ENCODE measurements at places on chromosomes 13 and 19. TPM values are rescaled to one million over a fixed set of nuclear protein-coding genes. Genes with fewer than 3 reads are reported as not detected.

DNA sequence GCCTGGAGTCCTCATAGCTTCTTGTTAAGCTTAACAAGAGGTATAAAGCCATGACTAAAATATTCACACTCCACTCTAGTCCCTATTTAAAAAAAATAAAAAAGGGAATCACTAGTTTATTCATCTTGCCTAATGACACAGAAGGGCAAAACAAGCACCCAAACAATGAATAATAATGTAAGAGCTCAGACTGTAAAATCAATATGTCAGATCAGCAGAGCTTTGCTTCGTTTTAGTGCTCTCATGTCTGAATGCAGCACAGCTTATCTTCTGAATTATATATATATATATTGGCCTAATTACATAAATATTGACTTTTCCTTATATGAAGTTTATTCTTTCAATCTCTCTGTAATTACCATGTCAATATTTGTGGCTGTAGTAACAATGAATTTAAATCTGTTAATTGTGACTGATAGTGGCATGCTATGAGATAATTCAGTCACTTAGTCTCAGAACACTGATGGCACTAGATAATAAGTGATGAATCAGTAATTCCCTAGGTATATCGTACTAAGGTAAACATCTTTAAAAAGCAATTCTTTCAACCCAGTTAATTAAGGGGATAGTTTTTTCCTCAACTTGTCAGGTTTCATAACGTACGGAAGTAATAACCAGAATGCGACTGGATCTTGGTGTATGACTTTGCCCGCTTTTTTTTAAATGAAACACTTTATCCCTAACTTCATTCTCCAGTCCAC lies 361.9 kb upstream of the GPC6 start:
- H3K36me3 ChIP-seq, result no peaks in the 10 kb centered on the region
- H3K4me1 ChIP-seq, result no peaks in the 10 kb centered on the region
- H3K27ac ChIP-seq, result no peak overlapping the region
- H3K27me3 ChIP-seq, result no peaks in the 10 kb centered on the region
- no peak for DNase-seq

FAM216B gene
- not detected for total RNA-seq

RGCC gene
- 30.4 TPM for total RNA-seq

DNA sequence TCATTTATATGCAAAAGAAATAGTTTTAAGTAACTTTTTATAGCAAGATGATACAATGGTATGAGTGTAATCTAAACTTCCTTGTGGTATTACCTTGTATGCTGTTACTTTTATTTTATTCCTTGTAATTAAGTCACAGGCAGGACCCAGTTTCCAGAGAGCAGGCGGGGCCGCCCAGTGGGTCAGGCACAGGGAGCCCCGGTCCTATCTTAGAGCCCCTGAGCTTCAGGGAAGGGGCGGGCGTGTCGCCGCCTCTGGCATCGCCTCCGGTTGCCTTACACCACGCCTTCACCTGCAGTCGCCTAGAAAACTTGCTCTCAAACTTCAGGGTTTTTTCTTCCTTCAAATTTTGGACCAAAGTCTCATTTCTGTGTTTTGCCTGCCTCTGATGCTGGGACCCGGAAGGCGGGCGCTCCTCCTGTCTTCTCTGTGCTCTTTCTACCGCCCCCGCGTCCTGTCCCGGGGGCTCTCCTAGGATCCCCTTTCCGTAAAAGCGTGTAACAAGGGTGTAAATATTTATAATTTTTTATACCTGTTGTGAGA lies 10.2 kb downstream of the PLPPR3 start:
- no peak for DNase-seq
- no peak overlapping the region for H3K4me3 ChIP-seq
- peaks cover 45% of the 10 kb centered on the region for H3K36me3 ChIP-seq
- H3K27ac ChIP-seq, result no peak overlapping the region
- no peaks in the 10 kb centered on the region for H3K4me1 ChIP-seq
- H3K27me3 ChIP-seq, result no peaks in the 10 kb centered on the region

DNA sequence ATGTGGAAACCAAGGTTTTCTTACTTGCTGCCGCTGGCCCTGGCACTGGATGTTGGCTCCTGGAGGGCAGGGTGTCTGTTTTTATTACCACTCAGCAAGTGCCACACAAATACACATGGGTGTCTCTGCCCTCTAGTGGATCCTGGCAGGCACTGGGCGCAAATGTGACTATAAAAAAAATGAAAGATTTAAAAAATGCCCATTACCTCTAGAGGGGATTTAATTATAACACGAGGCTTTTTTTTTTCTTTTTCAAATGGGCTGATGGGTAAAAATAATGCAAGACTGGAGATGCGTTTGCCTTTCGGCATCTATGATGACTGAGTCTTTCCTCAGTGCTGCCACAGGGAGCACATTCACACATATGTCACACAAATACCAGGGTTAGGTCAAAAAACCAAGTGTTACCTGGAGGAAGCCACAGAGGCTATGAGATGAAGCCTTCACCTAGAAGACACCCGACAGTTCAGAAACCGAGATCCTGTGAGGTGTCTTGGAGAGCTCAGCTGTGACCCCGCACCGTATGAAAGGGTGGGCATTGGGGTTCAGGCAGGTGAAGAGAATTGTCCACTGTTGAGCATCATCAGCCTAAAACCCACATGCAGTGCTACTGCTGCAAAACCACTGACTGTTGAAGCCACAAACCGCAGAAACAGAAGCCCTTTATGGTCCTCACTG lies 25.7 kb downstream of the CHAMP1 start:
- peak; percentile 74 for DNase-seq
- H3K27me3 ChIP-seq, result no peaks in the 10 kb centered on the region
- no peak overlapping the region for H3K27ac ChIP-seq
- H3K36me3 ChIP-seq, result no peaks in the 10 kb centered on the region
- no peak overlapping the region for H3K4me3 ChIP-seq

- H3K36me3 ChIP-seq, result peaks cover 81% of the 10 kb centered on the region
- no peak overlapping the region for H3K4me3 ChIP-seq
- DNase-seq, result no peak
- peak overlapping the region; percentile 35 for H3K27ac ChIP-seq
- no peaks in the 10 kb centered on the region for H3K4me1 ChIP-seq
Observed at GRCh38 chr13:110463156-110463555, 98.4 kb downstream of the RAB20 start.

GRCh38 chr19:49997709-49998108 lies 27.5 kb downstream of the VRK3 start:
- H3K27ac ChIP-seq, result no peak overlapping the region
- H3K27me3 ChIP-seq, result no peaks in the 10 kb centered on the region
- H3K36me3 ChIP-seq, result peaks cover 99% of the 10 kb centered on the region

DNA sequence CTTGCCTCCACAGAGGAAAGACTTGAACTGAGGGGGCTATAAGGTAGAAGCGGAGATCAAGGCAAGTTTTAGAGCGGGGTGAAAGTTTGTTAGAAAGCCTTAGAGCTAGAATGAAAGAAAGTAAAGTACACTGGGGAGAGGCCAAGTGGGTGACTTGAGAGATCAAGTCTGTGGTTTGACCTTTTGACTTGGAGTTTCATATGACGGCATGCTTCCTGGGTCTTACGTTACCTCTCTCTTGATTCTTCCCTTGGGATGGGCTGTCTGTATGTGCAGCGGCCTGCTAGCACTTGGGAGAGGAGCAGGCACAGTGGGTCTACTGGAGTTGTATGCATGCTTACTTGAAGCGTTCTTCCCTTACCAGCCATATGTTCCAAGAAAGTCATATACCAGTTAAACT lies 1768.5 kb downstream of the PCDH9 start:
- H3K4me3 ChIP-seq, result no peak overlapping the region
- DNase-seq, result no peak
- H3K4me1 ChIP-seq, result no peaks in the 10 kb centered on the region

TEKTIP1 gene
- total RNA-seq, result 1.4 TPM

PCP2 gene
- not detected for total RNA-seq

GRCh38 chr13:61255040-61255796 lies 160.4 kb downstream of the PCDH20 start:
- H3K4me1 ChIP-seq, result no peaks in the 10 kb centered on the region
- no peaks in the 10 kb centered on the region for H3K36me3 ChIP-seq
- H3K4me3 ChIP-seq, result no peak overlapping the region
- no peak overlapping the region for H3K27ac ChIP-seq
- no peak for DNase-seq
- no peaks in the 10 kb centered on the region for H3K27me3 ChIP-seq

RNF17 gene
- not detected for total RNA-seq

GRCh38 chr13:21583478-21583877 lies 20.5 kb downstream of the MICU2 start:
- DNase-seq, result no peak
- no peak overlapping the region for H3K27ac ChIP-seq
- H3K4me3 ChIP-seq, result no peak overlapping the region
- H3K36me3 ChIP-seq, result no peaks in the 10 kb centered on the region

DNA sequence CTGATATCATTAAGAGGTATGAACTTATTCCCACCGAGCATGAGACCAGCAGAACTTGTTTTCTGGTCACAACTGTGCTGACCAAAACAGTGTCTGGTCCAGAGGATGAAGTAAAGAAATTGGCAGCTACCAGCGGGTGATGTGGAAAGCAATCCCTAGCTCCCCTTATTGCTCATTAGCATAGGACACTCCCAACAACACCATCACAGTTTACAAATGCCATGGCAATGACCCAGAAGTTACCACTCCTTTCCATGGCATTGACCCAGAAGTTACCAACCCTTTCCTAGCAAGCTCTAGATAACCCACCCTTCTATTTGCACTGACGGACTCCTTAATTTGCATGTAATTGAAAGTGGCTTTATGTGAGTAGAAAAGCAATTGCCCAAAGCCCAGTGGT lies 1856.1 kb downstream of the OLFM4 start:
- no peaks in the 10 kb centered on the region for H3K36me3 ChIP-seq
- no peaks in the 10 kb centered on the region for H3K4me1 ChIP-seq
- no peak overlapping the region for H3K27ac ChIP-seq
- no peak overlapping the region for H3K4me3 ChIP-seq
- DNase-seq, result no peak
- no peaks in the 10 kb centered on the region for H3K27me3 ChIP-seq

DNA sequence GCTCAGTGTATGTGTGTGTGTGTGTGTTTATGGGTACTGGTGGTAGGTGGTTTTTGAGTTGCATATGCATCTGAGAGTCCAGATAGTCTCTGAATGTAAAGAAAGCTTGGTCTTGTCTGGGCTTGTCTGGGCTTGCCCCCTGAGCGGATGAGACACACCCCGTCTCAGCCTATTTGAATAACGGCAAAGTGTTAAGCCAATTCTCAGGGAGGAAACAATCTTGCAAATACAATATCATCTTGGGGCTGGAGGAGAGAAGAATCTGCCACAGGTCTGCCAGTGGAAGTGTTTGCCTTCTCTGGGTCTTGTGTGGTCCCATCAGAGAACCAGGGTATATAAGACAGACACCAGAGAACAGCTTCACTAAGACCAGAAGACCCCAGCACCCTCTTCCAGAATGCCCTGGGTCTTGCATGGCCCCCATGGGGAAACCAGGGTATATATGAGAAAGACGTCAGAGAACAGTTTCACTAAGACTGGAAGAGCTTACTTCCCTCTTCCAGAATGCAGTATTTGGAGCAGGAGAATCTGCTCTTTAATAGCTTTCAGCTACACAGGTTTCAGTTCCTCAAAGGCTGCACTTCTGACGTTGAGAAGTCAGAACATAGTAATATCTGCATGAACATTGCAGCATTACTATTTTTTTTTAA lies 13.3 kb downstream of the CD70 start:
- DNase-seq, result no peak
- H3K27ac ChIP-seq, result no peak overlapping the region
- no peaks in the 10 kb centered on the region for H3K4me1 ChIP-seq

DNA sequence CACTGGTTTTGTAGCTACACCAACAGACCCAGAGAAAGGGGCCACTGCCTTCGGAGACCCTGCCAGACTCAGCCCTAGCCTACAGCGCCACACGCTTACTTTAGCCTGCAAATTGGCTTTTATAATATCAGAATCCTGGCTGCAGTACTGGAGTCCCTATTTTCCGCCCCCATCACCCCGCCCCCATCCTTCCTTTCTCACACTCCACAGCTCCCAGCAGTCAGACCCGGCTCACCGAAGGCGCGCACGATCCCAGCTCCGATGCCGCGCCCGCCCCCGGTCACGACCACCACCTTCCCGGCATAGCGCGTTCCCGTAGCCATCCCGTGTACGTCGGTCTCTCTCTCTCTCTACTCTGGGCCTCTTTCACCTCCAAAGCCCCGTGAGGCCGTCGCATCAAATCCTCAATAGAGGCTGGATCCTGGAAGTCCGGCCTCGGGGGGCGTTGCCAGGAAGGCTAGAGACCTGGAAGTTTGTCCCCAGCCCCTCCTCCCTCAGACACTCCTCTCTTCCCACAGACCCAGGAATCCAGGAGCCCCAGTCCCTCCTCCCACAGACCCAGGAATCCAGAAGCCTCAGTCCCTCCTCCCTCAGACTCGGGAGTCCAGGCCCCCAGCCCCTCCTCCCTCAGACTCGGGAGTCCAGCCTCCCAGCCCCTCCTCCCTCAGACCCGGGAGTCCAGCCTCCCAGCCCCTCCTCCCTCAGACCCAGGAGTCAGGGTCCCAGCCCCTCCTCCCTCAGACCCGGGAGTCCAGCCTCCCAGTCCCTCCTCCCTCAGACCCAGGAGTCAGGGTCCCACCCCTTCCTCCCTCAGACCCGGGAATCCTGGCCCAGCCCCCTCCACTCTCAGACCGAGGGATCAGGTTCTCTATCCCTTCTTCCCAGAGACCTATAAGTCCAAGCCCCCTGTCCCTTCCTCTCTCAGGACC lies at the start of gene HSD17B14:
HSD17B14 (minus strand) TSS at position 403 of the 929 bp plus-strand sequence; CDS start at position 323, 80 bp downstream.
- H3K27me3 ChIP-seq, result no peaks in the 10 kb centered on the region
- H3K4me3 ChIP-seq, result peak within 1 kb of the TSS; percentile 35
- peak within 1 kb of the TSS; percentile 71 for H3K27ac ChIP-seq

KCNJ14 gene
- total RNA-seq, result 0.16 TPM

DNA sequence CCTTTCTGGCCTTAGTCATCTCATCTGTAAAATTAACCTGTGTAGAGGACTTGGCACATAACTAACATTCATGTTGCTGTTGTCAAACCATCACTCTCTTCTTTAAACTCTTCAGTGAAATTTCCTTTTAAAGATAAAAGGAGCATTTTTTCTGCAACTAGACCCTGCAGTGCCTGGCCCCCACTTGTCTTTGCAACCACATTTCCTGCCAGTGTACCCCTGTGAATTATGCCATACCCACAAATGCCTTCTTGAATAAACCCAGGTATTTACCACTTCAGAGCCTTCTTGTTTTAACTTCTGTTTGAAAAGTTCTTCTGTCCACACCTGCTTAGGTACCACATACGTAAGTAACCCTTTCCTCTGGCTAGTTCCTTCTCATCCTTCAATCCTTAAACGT lies 118.8 kb downstream of the CDK8 start:
- no peaks in the 10 kb centered on the region for H3K36me3 ChIP-seq
- H3K4me3 ChIP-seq, result no peak overlapping the region
- no peaks in the 10 kb centered on the region for H3K27me3 ChIP-seq
- peaks cover 21% of the 10 kb centered on the region for H3K4me1 ChIP-seq

FFAR3 gene
- total RNA-seq, result 1.9 TPM

MARCHF2 gene
- total RNA-seq, result 317 TPM

- no peak for DNase-seq
- H3K27me3 ChIP-seq, result no peaks in the 10 kb centered on the region
- no peaks in the 10 kb centered on the region for H3K36me3 ChIP-seq
Observed at GRCh38 chr13:105597573-105597972, 937.9 kb downstream of the EFNB2 start.

TNNI3 gene
- total RNA-seq, result not detected

TOMM40 gene
- 35.3 TPM for total RNA-seq

GRCh38 chr19:49438261-49438660 lies 3.1 kb downstream of the SLC17A7 start:
- peaks cover 42% of the 10 kb centered on the region for H3K27me3 ChIP-seq
- no peak overlapping the region for H3K27ac ChIP-seq
- H3K4me3 ChIP-seq, result no peak overlapping the region
- no peaks in the 10 kb centered on the region for H3K36me3 ChIP-seq
- peaks cover 23% of the 10 kb centered on the region for H3K4me1 ChIP-seq

GRCh38 chr13:32178763-32179162 lies 136.4 kb downstream of the ZAR1L start:
- peaks cover 5% of the 10 kb centered on the region for H3K36me3 ChIP-seq
- no peaks in the 10 kb centered on the region for H3K4me1 ChIP-seq
- DNase-seq, result no peak
- no peak overlapping the region for H3K4me3 ChIP-seq
- H3K27me3 ChIP-seq, result no peaks in the 10 kb centered on the region

ERICH4 gene
- not detected for total RNA-seq

Data from sigmoid colon (tissue), 7 donors.